Naive thymus-derived CD4-positive, alpha-beta T cell (primary cell): ENCODE measurements at places on chromosomes 5 and 9.

GRCh38 chr5:113276001-113276400 lies 158.8 kb downstream of the TSSK1B start:
- DNase-seq: no peak

DNA sequence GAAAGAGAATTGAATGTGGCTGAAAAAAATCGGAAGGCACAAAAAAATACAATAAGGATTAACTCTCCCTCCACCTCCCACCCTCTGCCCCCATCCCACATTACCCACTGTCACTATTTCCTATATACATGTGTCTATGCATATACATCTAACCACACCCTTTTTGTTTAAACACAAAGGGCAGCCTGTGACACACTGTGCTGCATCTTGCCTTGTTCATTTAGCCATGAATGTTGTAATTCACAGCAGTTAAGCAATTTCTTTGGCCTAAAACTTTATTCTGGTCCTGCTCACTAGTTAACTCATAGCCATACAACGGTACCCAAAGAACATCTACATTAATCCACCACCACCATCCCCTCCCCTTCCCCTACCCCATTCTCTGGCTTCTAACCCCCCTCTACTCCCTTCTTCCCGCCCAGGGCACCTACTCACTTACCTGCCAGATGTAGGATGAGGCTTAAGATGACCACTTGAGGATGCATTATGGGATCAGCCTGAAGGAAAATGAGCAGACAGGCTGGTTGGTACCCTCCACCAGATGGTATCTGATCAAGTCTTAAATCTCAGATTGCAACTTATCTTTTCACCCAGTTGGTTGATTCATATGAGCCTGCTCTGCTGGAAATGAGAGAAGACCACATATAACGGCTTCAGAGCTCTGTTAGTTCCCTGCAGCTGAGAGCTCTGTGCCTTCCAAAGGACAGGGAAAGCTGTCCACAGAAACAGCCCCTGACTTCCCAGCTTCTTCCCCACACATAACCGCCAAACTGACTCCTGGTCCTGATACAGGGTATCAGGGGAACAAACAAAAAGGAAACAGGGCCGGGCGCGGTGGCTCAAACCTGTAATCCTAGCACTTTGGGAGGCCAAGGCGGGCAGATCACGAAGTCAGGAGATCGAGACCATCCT lies 1.2 kb downstream of the HAVCR1 start:
- DNase-seq: no peak

DNA sequence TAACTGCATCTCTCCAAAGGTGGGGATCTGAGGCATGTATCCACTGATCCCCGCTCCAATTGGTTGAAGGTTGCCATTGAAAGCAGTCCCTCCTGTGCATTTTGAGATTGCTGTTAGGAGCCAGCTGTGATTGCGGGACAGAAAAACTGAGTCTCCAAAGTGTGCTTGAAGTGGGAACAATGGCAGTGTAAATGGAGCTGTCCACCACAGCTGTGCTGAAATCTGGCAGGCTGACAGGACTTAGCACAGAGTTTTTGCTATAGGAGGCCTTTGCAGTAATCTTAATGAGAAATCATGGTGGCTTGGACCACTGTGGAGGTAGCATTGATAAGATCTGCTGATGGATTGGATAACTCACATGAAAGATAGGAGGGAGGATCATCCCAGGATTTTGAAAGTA lies 3.3 kb downstream of the RNF20 start:
- no peak for DNase-seq

- DNase-seq: no peak
Observed at GRCh38 chr9:98866435-98867102, 59.1 kb downstream of the GALNT12 start.

DNA sequence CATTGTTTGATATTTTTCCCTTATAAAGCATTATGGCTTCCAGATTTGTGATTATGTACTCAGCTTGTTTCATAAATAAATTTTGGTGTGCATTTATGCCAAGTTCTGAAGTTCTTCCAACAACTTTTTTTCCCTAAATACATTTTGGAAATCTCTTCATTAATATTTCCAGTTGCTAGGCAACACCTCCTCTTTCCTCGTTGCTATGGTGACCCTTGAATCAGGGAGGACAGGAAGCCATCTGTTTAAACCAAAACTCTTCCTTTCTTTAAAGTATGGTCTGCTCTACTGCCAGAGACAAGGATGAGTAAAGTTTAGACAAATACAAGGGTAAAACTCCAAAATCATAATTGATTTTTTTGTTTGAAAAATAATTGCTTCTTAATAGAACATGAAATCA lies 779.3 kb downstream of the CDH9 start:
- no peak for DNase-seq

DNA sequence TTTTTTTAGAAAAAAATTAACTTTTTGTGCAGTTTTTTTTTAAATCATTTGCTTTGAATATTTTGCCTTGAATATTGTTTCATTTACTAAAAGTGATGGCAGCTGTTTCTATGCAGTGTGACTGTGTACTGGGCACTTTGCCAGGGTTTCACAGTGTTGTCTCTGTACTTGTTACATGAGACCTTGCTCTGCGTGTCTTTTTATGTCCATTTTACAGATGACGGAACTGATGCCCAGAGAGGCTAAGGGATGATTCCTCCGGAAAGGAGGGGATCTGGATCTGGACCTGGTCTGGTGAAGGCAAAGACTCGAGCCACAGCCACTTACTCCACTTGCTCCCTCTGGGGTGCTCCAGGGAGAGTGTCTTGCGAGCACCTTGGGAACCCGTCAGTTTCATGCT lies 124.8 kb upstream of the PTCH1 start:
- no peak for DNase-seq

DNA sequence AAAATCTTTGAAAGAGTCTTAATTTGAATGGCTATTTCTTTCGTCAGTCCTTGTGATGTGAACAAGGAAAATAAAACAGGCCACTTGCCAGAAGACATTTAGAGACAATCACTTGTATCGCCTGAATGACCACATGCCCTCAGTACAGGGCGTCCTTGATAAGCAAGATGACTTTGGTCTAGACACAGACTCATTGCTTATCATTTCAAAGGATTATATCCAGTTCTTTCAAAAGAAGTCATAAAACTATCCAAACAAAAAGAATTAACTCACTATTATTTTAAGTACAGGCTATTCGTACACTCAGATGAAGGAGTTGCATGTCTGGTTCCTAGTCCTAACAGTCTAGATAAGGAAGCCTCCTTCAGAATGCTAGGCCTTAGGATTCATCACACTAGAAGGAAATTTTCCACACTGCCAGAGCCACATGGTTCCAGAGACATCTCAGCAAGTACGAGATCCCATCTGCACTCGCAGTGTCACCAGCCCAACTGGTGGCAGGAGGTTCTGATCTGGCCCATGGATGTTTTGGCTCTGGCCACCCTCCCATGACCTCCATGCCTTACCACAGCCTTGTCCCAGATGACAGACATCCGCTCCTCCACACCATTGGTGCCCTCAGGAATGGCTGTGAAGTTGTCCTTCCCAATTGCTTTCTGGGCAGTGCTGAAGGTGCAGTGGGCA lies 109.6 kb downstream of the DPYSL3 start:
- no peak for DNase-seq

- DNase-seq: no peak
Observed at GRCh38 chr9:16899606-16900005, 29.1 kb upstream of the BNC2 start.

GRCh38 chr5:87909382-87909781 lies 359.3 kb downstream of the TMEM161B start:
- DNase-seq: no peak

DNA sequence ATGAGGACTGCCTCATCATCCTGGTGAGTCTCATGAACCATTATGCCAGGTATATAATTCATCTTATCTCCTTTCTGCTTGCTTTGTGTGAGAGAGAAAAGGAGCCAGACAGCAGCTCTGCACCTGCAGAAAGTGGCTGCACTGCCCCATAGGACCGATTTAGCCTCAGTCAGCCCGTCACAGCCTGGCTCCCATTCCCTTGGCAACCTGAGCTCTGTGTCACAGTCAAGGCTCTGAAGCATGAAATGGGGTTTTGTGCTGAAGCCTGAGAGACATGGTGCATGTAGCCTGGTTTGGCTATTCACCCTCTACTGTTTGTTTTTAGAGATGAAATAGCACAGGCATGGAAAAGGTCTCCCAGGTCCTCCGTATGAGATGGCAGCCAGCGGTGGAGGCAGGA lies 198.3 kb downstream of the KCTD16 start:
- no peak for DNase-seq

DNA sequence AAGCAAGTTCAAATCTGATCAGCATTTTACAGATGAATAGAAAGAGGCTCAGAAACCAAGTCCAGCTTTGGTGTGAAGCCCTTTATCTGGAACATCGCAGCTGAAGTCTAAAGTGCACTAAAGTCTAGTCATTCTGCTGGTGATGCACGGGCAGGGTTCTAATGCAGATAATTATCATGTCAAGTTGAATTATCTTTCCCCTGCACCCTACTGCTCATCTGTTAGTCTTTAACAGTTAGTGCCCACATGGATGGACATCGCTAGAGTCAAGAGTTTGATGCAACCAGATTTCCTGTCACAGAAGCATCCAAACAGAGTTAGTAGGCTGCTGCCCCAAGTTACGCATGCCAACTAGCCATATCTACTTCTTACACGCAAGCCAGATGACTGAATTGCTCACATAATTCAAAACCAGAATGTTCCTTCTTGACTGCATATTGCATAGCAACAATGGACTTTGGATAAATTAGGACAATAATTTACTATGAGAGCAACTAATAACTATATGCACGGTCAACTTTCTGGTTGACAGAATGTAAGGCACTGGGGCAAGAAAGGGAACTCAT lies 1.6 kb upstream of the TOMM5 start:
- no peak for DNase-seq

GRCh38 chr9:33042473-33042872 lies 17.4 kb downstream of the DNAJA1 start:
- no peak for DNase-seq

GRCh38 chr5:80231693-80232092 lies 24.2 kb downstream of the SERINC5 start:
- DNase-seq: no peak

DNA sequence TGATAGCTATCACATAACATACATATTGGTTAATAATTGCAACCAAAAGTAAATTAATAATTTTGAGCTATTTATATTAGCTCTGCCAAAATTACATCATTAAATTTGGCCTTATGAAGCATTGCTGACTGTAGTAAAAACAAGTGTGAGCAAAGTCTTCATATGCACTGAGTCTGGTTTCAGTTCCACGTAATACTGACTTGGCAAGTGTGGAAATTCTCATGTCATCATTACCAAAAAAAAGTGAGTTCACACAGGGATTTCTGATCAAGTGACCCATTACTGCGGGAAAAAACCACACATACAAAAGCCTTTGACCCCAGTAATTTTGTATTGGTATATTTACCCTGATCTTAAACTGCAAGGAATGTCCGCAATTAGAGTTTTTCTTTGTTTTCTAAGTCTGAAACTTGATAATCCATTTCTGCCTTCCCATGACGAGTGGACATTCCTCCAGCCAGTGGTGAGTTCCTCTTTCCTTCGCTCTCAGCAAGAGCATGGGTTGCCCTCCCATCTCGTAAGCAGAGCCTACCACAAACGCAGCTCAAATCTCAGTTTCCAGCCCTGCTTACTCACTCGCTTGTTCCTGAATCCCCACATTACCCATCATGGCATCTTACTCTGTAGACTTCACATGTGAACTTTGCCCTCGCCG lies 220.2 kb upstream of the DMRT1 start:
- DNase-seq: no peak

DNA sequence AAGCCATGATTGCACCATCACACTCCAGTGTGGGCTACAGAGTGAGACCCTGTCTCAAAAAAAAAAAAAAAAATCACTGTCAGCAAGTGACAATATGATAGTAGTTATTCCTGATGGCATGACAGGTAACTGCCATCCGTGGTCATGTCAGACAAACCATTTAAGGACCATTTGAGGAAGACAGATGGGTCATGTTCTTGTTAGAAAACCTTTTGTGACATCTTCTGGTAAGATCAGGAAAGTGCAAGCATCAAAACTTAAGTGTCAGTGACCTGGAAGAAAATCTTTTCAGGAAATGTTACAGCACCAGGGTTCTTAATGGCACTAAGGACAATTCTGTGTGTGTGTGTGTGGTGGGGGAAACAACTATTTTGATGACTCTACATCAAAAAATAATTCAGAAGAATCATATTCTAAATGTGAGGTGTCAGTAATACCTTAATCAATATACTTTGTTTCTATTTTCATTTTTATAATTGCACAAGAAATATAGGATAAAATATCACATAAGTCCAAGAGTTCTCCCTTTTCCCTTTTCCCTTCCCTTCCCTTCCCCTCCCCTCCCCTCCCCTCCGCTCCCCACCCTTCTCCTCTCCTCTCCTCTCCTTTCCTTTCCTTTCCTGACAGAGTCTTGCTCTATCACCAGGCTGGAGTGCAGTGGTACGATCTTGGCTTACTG lies 17.8 kb downstream of the SLC38A9 start:
- DNase-seq: no peak

DNA sequence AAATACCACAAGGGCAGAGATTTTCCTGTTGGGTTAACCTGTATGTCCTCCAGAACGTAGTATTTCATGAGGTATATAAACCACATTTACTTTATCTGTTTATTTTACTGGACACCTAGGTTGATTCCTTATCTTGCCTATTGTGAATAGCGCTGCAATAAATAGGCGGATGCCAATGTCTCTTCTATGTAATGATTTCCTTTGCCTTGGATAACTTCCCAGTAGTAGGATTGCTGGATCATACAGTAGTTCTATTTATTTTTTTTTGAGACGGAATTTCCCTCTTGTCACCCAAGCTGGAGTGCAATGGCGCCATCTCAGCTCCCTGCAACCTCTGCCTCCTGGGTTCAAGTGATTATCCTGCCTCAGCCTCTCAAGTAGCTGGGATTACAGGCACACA lies 15.6 kb upstream of the TUT7 start:
- no peak for DNase-seq

DNA sequence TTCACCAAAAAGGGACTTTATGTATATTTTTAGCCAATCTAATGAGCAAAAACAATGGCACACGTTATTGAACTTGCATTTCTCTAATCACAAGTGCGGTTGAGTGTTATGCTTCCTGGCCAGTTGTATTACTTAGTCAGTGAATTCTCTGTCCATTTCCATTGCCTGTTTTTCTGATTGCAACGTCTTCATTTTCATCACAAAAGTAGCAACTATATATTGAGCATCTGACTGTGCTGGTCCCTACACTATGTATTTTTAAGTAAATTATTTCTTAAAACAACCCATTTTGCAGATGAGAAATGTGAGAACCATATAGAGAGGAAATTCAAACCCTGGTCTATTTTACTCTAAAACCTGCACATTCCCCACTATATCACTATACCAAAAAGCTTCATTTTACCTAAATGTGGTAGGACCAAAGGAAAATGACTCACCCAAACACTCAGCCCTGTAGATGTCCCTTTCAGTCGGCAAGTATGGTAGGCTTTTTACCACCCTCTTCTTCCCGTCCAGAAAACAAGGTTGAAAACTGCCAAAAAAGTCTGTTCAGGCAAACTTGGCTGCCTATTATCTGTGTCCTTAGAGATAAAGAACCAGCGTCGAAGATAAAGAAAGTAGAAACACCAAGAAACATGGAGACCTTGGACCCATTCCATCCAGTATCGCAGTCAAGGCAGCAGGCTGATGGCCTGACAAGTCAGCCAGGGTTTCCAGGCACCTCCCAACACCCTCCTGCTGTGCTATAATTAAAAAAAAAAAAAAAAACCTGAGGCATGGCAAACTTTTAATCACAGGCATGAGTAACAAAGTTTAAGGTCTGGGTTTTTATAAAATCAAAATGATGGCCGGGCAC lies 18.8 kb upstream of the FAM13B start:
- DNase-seq: no peak

GRCh38 chr9:127258606-127259471 lies 5.7 kb upstream of the GARNL3 start:
- no peak for DNase-seq
